ENCODE measurements at places on chromosomes 1 and 21.

DNA sequence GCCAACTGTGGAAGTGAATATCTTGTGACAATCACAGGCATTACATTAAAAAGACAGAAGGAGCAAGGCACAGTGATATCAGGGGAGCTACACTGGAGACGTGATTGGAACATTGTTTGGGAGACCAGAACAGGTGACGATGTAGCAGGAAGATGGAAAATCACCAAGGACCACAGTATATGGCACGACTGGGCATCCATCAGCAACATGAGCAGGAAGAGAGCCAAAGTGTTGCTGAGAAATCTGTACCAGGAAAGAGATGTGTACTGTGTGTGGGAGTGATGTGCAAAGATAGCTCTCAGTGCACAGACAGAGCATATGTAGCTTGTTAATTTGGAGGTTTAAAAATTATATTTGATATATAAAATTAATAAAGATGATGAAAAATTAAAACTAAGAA lies 790.6 kb upstream of the ADGRL2 start:
- no peak for DNase-seq

DNA sequence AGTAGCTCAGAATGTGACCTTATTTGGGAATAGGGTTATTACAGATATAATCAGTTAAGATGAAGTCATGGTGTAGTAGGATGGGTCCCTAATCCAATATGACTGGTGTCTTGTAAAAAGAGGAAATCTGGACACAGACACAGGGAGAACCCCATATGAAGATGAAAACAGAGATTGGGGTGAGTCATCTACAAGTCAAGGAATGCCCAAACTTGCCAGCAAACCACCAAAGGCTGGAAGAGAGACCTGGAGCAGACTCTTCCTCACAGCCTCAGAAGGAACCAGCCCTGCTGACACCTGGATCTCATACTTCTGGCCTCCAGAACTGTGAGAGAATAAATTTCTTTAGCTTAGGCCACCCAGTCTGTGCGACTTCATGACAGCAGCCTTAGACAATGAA lies 29.9 kb downstream of the KRTAP19-8 start:
- no peak for DNase-seq

DNA sequence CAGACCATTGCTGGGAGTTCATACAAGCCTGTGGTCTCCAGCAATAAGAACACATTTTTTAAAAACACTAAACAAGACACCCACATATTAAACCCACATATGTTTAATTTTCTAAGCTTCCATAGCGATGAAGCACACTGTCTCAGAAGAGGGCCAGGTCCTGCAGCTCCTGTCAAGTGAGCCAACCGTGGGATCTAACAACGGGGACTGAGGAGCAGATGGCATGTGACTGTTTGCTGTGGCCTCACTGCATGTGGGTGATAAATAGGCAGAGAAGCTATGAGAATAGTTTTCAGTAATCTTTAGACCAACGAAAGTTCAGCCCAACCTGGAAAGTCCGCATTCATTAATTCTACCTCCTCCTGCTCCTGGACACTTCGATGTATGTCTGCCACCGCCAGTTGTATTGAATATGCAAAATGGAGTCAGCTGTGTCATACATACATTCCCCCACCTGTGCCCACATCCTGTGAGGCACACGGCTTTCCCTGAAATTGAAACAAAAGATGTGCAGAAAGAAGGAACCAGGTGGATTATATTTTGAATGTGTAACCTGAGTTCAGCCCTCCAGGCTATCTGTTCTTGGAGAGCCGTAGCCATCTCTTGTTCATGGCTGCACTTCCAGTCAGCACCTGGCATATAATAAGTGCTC lies 88.2 kb downstream of the MIS18A start:
- DNase-seq = no peak

- DNase-seq = no peak
Measured at GRCh38 chr1:53683986-53684740, 54.8 kb downstream of the GLIS1 start.

DNA sequence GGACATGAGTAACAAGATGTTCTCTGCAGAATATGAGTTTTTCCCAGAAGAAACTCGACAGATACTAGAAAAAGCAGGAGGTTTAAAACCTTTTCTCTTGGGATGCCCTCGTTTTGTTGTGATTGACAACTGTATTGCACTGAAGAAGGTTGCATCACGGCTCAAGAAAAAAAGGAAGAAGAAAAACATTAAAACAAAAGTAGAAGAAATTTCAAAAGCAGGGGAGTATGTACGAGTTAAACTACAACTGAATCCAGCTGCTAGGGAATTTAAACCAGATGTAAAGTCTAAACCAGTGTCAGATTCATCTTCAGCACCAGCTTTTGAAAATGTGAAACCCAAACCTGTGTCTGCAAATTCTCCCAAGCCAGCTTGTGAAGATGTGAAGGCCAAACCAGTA lies 92.5 kb downstream of the TTC3 start:
- no peak for DNase-seq

DNA sequence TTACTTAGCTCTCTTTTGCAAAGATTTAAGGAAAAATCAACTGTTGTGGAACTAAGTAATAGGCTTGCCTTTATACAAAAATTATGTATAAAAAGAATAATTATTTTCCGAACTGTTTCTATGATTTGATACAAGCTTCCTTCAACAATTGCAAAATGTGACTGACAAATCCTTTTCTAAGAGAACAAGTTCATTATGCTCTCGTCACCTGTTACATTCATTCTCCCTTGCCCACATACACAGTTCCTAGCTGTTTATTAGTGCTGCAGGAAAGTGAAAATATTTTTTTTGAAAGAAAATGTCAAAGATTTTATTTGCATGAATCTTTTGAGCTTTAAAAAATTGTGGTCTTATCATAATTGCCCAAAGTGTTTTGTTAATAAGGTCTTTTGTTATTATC lies 466.2 kb downstream of the USP25 start:
- no peak for DNase-seq

DNA sequence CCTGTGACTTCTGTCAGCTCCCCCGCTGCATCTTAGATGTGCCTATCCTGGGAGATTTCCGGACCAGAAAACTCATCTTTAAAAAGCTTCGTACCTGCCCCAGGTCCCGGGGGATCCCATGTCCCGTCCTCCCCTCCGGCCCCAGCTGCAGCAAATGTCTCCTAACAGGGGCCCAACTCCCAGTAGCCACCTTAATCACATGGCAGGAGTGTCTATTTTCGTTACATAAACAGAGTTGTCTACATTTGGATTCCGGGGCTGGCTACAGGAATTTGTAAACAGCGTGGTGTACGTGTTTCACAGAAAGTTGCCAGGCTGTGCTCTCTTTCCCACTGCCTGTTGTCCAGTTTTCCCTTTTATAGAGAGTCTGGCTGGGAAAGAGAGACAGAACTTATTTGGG lies 17.9 kb upstream of the KCNE2 start:
- DNase-seq = no peak

DNA sequence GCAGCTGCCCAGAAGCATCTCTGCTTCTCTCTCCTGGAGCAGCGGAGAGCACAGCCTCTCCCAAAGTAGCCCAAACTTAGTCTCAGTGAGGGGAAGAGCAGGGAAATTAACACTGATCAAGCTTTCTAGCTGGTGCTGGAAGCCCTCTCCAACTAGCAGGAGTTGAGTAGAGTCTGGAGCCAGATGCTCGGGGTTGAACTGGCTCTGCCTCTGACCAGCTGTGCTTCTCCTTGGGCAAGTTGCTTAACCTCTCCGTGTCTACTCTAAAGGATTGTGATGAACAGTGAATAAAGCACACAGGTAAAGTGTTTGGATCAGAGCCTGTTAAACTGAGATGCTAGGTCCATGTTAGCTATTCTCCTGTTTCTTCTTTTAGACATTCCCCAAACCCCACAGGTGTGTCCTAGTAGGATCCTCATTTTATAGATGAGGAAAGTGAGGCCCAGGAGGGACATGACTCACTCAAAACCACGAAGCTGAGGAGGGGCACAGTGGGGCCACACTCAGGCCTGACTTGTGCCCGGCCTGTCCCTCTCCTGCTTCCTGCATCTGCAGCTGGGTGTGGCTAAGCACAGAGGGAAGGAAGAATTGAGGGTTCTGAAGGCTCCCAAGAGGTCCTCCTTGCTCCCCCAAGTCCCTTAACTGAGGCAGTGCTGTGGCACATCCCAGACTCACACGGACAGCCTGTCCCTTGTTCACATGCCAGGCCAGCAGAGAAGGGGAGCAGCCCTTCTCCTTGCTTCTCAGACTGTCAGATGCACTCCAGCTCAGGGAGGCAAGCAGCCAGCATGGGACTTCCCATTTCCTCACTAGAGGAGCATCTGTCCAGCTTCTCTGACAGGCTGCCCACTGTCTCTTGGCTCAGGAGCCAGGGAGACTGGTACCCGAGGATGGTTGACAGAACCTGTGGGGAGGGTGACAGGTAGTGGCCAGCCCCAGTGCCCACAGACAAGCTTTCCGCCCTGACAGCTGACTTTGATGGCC lies 152.0 kb upstream of the IGSF21 start:
- no peak for DNase-seq

GRCh38 chr1:167401260-167401873 lies 117.0 kb downstream of the CD247 start:
- DNase-seq = peak; percentile 6

DNA sequence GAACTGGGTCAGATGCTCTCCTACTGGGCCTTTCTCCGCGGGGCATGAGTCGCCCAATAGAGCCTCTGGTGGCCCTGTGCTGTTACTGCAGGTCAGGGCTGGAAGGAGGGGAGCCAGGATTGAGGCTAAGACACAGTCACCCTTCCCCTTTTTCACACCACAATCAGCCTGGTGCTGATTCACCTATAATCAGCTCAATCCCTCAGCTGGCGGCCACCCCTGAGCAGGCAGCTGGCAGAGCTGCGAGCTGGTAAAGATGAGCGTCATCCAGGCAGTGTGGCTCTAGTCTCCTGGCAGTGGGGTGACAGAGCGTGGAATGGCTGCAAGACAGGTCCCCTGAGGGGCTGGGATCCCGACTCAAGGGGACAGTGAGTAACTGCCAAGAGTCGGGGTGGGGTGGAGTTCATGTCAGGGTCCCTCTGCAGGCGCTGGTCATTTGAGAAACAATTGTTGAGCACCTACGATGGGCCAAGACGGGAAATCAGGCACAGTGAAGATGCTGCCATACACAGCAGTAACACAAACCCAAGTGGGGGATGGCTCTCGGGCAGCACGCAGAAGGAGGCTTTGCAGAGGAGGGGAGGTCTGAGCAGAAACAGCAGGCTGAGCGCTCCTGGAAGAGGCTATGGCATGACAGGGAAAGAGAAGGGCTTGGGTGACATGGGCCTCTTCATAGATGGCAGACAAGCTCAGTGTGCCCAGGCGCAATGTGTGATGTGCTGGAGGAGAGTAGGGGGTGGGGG lies 21.8 kb downstream of the ATF3 start:
- DNase-seq = peak; percentile 63

GRCh38 chr1:181140398-181140797 lies 51.9 kb downstream of the IER5 start:
- no peak for DNase-seq

DNA sequence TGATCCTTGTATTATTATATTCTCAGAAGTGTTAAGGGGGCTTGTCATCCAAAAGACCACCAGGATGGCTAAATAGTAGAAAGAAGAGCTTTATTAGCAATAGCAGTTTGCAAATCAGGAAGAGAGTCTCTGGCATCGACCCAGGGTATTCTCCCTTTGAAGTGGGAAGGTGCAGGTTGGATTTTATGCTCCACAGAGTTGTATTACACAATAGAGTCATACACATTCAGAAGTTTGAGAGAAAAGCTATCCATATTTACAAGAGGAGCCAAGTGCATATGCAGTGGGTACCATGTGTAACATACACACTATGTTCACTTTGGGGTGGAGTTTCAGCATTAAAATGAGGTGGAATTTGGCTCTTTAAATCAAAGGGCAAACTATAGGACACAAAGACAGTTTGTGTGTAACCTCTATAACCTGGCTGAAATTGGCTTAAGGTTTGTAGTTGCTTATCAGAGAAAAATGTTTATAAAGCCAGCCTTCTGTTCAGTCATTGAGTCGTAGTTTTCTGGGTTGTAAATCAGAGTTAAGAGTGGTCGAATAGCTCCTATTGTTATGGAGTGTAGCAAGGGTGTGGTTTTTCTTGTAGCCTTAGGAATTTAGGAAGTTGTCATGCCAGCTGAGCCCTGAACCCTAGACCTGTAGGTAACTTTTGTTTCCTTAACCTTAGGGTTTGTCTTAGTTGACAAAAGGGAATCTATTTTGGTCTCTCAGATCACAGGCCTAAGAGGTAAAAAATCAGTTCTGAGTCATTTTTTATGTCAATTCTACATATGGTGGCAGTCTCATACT lies 125.3 kb downstream of the DNM3 start:
- DNase-seq = no peak

DNA sequence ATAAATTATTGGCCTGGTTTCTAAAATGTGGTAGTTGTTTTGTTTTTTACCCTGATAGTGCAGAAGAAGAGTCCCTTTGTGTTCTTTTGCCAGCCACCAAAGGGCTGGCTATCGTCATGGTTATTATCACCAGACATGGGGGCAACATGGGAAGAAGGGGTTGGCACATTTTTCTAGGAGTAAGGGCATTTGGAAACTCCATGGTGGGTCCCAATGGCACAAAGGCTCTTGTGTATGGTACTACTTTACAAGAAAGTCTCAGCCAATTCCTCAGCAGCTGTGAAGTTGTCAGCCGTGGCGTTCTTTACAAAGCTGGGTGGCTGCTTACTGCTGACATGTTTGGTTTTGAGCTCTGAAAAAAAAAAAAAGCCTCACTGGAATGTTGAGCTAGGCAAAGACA lies 330.4 kb upstream of the ESRRG start:
- DNase-seq = no peak

DNA sequence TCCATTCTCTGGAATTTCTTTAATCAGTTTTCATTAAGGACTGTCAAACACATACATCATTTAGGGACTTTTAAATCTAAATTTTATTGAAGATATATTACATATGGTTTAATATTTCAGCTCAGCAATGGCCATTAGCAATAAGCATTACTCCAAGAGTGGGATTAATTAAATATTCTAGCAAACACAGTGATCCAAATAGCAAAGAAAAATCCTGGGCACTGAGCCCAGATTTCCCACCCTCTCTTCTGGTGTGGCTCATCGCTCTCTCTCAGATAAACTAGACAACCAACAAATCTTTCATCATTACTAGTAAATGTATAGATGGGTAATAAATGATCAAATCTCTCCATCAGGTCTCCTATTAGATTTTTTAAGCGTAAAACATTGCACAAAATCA lies 53.5 kb upstream of the FOXD3 start:
- no peak for DNase-seq

DNA sequence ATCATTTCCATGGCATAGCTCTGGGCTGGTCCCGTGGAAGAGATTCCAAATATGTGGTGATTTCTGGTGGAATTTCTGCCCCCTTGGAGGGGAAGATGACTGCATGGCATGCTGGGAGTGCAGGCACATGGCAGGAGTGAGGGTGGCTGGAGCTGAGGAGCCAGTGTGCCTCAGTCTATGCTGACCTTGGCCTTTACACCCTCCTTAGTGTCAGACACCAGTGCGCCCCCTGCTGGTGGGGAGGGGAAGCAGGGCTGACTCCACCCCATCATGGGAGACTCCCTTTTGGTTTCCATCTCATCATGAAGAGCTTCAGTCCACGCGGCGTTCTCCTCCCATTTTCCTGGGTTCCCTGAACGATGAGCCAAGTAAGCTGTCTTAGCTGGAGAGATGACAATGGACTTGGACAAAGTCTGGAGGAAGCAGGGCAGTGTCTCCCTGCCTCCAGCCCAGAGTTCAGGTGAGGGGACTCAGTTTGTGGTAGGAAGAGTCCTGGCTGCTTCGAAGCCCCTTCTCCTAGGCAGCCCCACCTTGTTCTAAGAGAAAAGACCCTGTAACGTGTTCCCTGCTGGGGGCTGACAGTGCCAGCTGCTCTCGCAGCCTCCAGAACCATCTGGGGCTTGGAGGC lies 10.3 kb downstream of the ALX3 start:
- DNase-seq = peak; percentile 59

- no peak for DNase-seq
Measured at GRCh38 chr1:66478116-66478515, 55.8 kb upstream of the SGIP1 start.

Data from GM12891 (cell line).